ENCODE measurements at places on chromosomes 6 and 20.

- no peak for DNase-seq
These were observed 19.4 kb upstream of the SDHAF4 start for GRCh38 chr6:70547313-70547712.

- DNase-seq = peak; percentile 35
These were observed 51.7 kb downstream of the CHMP4B start for GRCh38 chr20:33862709-33863403.

GRCh38 chr6:141824350-141824749 lies 308.4 kb upstream of the GJE1 start:
- no peak for DNase-seq

GRCh38 chr20:25195014-25195961 lies at the start of gene ENTPD6:
Gene ENTPD6 (plus strand): TSS chr20:25195712. CDS start chr20:25206537, 10,825 bp downstream.
- peak; percentile 95 for DNase-seq

DNA sequence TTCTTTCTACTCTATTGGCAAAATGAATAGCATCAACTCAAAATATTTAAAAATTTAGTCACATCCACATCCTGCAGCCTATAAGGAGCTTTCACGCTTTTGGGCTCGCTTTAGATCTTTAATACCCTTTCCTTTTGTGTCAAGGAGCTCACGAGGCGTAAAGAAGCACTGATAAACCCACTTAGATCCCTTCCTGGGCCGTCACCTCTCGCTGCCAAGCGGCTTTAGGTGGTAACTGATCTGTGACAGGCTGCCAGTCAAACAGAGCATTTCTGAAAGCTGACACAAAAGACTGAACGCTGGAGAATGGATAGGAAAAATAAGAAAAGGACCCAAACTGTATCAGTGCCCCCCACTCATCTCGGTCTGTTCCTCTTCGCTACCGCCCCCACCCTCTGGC lies 385.7 kb upstream of the MMS22L start:
- no peak for DNase-seq

DNA sequence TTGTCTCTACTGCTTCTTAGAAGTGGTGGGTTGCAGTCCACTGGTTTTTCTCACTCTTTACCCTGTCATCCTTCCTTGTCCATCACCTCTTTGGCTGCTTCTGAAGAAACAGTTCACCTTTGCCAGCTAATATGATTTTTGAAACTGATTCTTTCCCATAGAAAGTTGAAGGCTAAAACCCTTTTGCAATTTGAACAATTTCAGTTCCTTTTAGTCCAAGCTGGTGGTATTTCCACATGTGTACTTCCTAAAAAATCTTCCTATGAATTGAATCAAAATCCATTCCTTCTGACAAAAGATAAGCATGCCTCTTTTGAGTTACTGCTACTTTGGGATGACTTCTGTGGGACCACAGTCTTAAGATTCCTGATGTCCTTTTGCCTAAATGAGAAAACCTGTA lies 210.0 kb upstream of the MAN1A1 start:
- DNase-seq = no peak

GRCh38 chr20:31859998-31860380 lies 10.3 kb downstream of the DUSP15 start:
- no peak for DNase-seq

- no peak for DNase-seq
These were observed 88.2 kb downstream of the FOXF2 start for GRCh38 chr6:1477432-1478090.

DNA sequence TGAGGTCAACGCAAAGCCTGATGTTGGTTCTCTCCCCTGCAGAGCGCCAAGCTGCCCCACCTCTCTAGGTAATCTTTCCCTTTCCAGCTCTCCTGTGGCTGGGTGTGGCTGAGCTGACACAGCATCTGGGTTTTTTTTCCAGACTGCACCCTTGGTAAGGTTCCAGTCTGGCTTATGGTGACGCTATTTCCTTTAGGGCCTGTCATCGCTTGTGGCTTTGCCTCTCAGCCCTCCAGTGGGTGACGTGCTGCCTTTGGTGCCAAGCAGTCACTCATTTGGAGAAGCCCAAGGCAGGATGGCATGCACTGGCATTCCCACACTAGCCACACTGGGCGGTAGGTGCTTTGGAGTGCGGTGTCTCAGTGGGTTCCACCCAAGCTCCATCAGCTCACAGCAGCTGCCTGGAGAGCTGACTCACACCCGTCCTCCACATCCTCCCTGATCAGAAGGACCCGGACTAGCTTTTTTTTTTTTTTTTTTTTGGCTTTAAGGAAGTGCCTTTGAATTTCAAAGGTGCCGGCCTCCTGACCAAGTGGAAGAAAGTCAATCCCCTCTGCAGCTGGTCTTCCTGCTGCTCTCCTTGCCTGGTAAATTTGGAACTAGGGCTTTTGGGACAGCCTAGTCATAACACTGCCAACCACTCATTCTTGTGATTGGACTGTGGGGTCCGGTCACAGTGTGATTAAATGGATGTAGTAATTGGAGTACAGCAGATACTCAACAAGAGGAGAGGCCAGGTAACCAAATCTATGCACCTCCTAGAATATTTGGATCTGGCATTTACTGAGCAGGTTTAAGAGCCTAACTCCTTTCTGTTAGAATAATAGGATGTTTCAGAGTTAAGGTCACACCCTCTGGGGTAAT lies 153.6 kb downstream of the CD83 start:
- DNase-seq = peak; percentile 34
